Kasumi-1 (cell line): ENCODE measurements at places on chromosomes 1 and 21.

DNA sequence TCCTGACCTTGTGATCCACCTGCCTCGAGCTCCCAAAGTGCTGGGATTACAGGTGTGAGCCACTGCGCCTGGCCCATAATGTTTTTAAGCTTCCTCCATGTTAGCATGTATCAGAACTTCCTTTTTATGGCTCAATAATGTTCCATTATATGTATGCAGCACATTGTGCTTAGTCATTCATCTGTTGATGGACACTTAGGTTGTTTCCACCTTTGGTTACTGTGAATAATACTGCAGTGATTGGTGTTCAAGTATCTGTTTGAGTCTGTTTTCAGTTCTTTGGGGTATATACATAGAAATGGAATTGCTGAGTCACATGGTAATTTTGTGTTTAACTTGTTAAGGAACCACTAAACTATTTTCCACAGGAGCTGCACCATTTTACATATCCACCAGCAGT is 17.7 kb downstream of the CMPK1 start:
- DNase-seq, result no peak

- DNase-seq, result no peak
Observed at GRCh38 chr21:43275421-43276211, 106.8 kb downstream of the CRYAA start.

- DNase-seq, result no peak
Observed at GRCh38 chr1:160606611-160607010, 27.3 kb upstream of the CD84 start.

GRCh38 chr1:12722626-12723025 is 6.7 kb downstream of the AADACL3 start:
- no peak for DNase-seq

DNA sequence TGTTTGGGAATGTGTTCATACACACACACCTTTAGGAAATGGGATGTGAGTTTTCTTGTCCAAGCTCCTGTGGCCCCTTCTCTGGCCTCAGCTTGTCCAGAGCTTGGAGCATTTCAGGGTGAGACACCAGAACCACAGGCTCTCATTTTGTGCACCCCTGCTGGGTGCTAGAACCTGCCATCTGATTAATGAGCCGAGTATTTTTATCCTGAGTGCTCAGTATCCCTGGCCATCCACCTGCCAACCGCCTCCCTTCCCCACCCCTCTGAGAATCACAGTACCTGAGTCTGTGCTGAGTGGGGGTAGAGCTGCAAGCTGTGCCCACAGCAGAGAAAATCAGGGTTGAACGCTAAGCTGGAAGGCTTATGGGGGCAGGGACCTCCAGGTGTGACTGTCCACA is 1.4 kb downstream of the CASQ1 start:
- no peak for DNase-seq
